Fibroblast of gingiva (primary cell): ENCODE measurements at places on chromosomes 6 and 20.

DNA sequence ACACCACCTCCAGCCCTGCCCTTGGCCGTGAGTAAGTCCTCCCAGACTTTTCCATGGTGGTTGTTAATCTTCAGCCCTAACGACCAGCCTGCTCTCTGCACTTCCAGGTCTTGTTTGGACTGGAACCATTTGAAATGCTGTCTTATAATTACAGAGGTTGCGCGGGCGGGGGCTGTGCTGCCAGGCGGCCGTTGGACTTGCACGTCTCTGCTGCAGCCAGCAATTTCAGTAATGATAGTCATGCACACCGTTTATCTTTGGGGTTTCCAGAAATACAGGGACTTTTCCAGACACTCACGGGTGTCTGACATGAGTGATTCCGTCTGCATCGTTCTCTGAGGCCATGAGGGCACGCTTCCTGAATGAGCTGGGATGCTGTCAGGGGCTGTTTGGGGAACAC is 118.2 kb downstream of the BMP7 start:
- no peak for DNase-seq

- DNase-seq: no peak
Measured at GRCh38 chr6:79684876-79685275, 53.7 kb downstream of the SH3BGRL2 start.

GRCh38 chr20:51346686-51347485 is 195.6 kb downstream of the NFATC2 start:
- peak; percentile 76 for DNase-seq

- no peak for DNase-seq
Measured at GRCh38 chr20:39259010-39259803, 297.1 kb downstream of the DHX35 start.

- DNase-seq: no peak
Measured at GRCh38 chr6:7762760-7763159, 36.9 kb downstream of the BMP6 start.

GRCh38 chr20:46468508-46468907 is 44.9 kb downstream of the ZNF334 start:
- DNase-seq: no peak

- DNase-seq: no peak
Measured at GRCh38 chr20:32378461-32378860, 20.3 kb downstream of the ASXL1 start.

DNA sequence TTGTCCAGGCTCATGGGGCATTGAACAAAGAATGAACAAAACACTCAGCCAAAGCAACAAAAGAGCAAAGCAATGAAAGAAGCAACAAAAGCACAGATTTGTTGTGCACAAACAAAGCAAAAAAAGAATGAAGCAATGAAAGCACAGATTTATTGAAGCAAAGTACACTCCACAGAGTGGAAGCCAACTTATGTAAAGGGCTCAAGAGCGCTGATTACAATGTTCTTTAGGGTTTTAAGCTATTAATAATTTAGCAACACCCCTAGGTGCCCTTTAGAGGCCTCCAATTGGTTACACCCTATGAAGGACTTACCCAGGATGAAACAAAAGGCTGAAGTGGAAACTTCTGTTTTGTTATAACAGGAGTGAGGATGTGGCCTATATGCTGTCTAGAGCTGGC is 179.2 kb upstream of the PROKR2 start:
- DNase-seq: no peak

DNA sequence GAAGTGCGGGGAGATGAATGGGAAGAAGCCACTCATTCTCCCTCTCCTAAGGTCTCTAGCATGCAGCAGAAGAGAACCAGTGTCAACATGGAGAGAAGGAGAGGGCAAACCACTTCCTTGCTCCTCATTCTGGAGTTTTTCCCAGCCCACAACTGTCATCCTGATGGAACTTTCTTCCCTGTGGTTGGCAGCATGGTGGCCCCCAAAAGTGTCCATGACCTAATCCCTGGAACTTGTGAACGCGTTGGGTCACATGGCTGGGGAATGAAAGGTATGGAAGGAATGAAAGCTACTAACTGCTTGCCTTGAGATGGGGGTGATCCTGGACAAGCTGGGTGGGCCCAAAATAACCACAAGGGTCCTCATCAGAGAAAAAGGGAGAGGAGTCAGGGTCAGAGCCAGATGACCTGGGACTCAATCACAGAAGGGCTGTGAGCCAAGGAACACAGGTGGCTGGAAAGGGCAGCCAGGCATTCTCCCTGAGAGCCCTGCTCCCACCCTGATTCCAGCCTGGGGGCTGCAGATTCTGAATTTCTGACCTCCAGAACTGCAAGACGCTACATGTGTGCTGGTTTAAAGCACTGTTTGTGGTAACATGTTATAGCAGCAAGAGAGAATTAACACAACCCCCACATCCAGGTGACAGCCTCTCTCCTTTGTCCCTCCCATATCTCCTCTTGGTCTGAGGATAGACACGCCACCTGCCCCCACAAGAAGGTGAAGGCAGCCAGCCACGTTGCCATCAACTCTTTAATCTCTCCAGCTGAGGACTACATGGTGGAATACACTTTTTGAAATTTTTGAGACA is 63.2 kb downstream of the PYGB start:
- peak; percentile 76 for DNase-seq

GRCh38 chr6:136723780-136724179 is 68.5 kb downstream of the MAP3K5 start:
- DNase-seq: no peak

- DNase-seq: no peak
Measured at GRCh38 chr6:19902201-19902600, 65.0 kb downstream of the ID4 start.

- no peak for DNase-seq
Measured at GRCh38 chr6:17632934-17633333, 32.8 kb downstream of the FAM8A1 start.

DNA sequence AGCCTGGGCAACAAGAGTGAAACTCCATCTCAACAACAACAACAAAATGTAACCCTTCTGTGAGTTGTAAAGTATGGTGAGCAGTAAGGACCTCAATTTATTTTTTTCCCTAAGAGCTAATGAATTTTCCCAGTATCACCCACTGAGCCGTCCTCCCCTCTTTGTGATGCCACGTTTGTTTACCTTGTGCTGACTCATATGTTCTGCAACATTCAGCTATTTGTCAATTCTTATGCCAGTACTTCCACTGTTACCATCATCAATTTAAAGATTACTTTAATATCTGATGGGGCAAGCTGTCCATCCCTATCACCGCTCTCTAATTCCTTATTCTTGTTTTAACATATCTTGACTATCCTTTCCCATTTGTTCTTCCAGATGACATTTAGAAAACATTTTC is 37.5 kb downstream of the MAK start:
- DNase-seq: peak; percentile 23

DNA sequence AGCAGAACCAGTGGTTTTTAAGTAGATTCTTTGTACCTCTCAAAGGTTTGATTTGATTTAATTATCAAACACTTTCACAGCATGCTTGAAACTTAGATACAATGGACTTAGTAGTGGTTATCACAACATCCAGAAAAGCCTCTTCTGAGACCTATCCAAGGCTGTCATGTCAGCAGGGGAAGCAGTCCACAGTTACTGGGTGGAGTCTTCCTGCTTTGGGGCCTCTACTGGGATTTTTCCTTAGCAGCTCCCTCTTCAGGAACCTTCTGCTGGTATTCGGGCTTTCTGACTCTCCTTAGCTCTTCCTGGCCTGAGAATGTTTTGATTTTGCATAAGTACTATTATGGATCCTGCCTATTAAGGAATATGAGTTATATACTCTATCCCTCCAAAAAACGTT is 36.0 kb downstream of the ARFGEF2 start:
- DNase-seq: no peak

- no peak for DNase-seq
Measured at GRCh38 chr6:63975699-63976098, 340.1 kb downstream of the PHF3 start.

- DNase-seq: peak; percentile 90
Measured at GRCh38 chr6:134288538-134289203, 29.2 kb downstream of the SGK1 start.

- DNase-seq: no peak
Measured at GRCh38 chr6:27771235-27771634, 141.0 kb downstream of the OR2B2 start.

DNA sequence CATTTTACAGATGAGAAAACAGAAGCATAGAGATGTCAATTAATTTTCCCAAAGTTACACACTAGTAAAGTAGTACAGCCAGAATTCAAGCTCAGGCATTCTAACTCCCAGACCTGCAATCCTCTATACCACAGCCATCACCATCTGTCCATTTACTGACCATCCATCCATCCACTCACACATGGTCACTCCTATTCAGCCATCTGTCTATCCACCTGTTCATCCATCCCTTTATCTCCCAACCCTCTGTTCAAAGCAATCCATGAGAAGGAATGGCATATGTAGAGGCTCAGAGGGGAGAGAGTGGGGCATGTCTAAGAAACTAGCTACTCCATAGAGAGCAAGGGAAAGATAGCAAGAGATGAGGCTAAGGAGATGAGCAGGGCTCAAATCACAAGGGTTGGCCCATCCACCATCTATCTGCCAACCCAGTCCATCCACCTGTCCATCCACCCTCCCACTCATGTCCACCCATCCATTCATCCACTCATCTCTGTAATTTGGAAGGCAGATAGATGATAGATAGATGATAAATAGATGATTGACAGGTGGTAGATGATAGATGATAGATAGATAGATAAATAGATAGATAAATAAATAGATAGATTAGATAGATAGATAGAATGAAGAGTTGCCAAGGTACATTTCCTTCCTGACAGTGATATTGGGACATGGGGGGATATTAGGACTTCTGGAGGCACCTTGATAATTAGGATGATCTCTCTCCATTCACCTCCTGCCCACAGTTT is 12.2 kb upstream of the C6orf132 start:
- DNase-seq: no peak

DNA sequence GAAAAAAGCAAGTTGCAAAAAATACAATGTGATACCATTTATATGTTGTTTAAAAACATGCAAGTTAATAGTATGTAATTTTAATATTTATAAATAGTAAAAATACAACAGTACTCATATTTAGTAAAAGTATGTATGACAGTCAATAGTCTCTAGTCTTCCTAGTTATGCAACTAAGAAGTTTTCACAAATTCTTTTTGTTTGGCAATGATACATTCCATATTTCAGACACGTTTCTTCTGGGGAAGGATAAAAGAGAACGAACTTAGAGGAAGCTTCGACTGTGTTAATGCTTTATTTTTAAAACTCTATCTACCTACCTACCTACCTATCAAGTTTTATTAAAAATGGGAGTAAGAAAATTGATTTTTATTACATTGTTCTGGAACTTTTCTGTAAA is 77.7 kb downstream of the UBE3D start:
- peak; percentile 6 for DNase-seq

DNA sequence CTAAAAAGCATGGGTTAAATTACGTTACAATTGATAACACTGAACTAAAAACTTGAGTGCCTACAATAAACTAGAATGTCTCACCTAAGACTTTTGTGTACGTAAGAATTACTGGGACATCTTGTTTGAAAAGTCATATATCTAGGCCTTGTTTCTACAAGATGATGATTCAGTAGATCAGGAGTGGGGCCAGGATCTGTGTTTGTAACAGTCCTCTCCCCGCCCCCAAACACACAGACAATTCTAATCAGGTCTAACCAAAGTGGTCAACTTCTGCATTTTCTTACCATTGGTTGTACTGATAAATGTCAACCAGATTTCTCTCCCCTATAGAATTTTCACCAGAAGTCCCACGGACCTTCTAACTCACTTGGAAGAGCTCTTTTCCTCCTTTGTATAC is 56.9 kb downstream of the RAMACL start:
- DNase-seq: no peak

- no peak for DNase-seq
Measured at GRCh38 chr6:41190791-41191190, 10.2 kb downstream of the TREML2 start.

DNA sequence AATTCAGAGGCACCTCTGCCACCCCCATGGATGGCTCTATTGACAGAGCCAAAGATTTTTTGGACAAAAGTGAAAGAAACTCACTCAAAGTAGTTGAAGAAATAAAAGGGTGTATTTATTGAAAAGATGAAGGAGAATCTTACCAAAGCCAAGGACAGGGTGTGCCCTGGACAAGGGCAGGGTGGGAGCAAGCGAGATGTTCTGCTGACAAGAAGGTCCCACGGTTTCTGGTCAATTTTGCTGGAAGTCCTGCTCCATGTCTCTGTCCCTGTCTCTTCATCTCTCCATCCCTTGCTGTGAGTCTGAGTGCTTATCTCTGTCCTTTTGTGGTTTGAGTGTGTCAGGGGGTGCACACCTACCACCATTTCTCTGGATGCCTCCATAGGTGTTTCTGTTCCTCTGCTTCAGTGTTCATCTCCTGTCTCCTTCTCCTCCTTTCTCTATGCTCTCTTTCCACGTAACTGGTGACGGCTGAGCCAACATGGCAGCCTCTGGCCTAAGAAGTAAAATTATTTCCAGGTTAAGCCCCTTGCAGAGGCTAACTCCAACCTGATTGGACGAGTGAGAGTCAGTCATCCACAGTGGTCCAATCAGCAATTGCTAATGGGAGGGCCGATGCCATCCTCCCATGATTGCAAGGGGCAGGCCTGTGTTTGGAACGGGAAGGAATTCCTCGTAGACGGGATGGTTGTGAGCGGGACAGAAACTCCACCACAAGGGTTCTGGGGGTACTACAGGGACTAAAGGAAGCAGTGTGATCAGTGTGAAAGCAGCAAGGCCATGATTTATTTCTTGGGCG is 502.1 kb upstream of the CDH4 start:
- no peak for DNase-seq

- peak; percentile 72 for DNase-seq
Measured at GRCh38 chr6:106979435-106979884, 4.9 kb upstream of the CD24 start.

- DNase-seq: peak; percentile 91
Measured at GRCh38 chr20:49326026-49326425, 48.2 kb upstream of the ZNFX1 start.

GRCh38 chr20:51118216-51118615 is 95.3 kb upstream of the KCNG1 start:
- no peak for DNase-seq

DNA sequence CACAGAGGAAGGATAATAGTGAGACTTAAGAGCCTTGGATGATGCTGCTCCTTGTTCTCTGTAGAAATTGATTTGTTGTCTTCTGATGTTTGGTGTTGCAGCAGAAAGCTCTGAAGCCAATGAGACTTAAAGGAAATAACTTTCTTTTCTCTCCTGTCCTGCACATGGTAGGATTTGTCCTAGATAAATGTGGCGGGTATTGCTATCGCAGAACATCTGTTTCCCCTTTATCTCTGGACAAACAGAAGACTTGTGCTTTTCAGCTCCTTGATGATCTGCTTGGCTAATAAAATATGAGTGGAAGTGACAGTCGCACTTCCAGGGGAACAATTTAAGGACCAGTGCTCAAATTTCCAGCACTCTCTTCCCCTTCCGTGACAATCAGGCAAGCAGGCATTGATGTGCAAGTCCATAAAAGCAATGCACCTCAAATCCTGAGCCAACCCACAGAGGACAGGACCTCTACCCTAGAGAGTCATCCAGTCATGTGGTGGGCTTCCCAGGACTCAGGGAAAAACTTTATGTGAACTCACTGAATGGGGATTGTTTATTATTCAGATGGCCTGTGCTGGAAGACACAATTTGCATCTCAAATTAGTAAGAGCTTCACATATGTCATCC is 9.9 kb upstream of the NCR2 start:
- no peak for DNase-seq

GRCh38 chr6:43295456-43295855 is 2.6 kb upstream of the SLC22A7 start:
- no peak for DNase-seq
